Kidney (tissue), 22 donors: ENCODE measurements at places on chromosomes 3 and 15.

- DNase-seq: no peak
Measured at GRCh38 chr3:126664591-126665214, 9.8 kb upstream of the TXNRD3 start.

- DNase-seq: no peak
Measured at GRCh38 chr3:179146911-179147513, 1.1 kb upstream of the PIK3CA start.

- DNase-seq: no peak
Measured at GRCh38 chr3:113890256-113890900, 51.8 kb downstream of the GRAMD1C start.

- peak; percentile 68 for DNase-seq
Measured at GRCh38 chr15:57667171-57667849, 39.2 kb upstream of the POLR2M start.

DNA sequence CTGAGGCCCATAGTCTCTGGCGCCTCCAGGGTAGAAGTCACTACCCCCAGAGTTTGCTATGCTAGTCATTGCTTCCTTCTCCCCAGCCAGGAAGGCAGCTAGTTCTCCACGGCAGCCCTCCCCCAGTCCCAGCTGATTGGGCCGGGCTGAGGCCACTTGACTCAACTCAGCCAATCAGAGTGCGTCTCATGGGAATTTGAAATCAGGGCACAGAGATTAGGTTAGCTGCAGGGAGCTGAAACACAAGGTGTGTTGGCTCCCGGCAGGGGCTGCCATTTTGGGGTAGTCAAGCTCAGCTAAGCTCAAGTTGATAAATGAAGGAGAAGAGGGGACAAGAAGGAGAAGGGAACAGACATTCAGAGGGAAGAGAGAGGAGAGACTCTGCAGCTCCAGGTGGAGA lies 32.8 kb downstream of the LINGO1 start:
- peak; percentile 65 for DNase-seq

GRCh38 chr3:183912895-183913579 lies 28.4 kb upstream of the PARL start:
- no peak for DNase-seq

DNA sequence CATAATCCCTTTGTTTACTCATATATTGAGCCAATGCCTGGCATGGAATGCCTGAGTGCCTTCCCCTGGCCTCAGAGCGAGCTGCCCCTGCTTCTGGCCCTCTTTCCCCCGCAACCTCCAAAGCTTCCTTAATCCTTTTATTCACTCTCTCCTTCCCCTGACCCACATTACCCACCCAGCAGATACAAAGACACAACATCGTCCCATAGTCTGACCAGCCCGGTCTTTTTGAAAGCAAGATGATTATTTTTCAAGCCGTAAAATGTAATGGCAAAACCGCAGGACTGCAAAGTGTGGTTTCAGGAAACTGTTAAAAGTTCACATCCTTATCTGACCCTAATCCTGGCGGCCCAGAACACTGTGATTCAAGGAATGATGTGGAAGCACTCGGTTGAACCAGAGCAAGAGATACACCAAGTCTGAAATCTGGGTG lies 78.4 kb upstream of the LRTM1 start:
- no peak for DNase-seq

- no peak for DNase-seq
Measured at GRCh38 chr3:141544697-141545096, 57.9 kb downstream of the RASA2 start.

- no peak for DNase-seq
Measured at GRCh38 chr3:87436781-87437543, 160.6 kb upstream of the POU1F1 start.

DNA sequence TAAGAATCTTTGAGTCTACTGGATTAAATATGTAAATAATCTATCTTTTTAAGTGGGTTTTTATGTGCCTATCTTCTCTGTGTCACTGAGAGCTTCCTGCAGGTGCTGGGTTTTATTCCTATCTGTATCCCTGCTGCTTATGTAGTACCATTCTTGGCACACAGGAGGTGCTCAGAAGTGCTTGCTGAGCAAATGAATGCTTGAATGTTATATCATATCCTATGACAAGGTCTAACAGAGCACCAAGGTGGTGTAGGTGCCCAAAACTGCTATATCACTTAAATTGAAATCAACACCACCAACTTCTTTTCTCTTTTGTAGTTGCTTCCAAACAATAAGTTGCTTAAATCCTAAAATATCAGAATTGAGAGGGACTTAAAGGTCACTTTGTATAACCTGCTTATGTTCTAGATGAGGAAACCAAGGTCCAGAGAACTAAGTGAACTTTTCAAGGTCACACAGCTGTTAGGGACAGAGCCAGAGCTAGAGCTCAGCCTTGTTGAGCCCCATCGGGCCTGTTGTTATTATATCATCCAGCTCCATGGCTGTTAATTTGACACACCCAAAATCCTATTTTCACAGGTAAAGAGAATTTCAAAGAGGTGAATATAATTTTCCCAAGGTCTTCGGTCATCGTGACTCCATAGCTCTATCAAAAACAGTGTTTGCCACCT lies 46.0 kb downstream of the CCNL1 start:
- no peak for DNase-seq

DNA sequence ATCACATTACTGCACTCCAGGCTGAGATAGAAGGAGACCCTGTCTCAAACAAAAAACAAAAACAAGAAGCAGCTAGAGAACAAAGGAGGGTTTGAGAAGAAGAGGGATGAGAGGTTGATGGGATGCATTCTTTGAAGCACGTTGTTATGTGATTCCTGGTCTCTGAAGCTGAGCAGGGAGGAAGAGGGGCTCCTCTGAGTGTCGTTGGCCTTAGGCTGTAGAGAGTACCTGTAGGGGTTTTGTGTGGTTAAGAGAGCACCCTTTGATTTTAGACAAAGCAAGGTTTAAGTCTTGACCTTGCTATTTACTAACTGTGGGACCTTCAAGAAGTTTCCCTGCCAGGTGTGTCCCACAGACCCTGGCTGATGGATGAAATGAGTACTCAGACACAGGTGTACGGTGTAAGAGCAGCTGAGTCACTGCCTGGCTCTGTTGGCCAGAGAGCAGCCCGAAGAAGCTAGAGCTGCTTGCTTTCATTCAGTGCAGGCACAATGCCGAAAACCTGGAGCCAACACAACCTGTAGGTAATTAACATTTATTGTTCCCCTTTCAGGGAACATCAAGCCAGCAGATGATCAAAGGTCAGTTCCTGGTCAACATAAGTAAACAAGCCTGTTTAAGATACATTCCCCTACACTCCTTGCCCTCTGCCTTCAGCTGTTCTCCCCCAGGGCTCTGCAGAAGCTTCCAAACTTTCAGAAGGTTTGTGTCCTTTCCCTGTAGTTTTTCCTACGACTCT lies 67.2 kb downstream of the LRRK1 start:
- DNase-seq: no peak

- DNase-seq: no peak
Measured at GRCh38 chr3:62622553-62623174, 249.3 kb upstream of the FEZF2 start.

DNA sequence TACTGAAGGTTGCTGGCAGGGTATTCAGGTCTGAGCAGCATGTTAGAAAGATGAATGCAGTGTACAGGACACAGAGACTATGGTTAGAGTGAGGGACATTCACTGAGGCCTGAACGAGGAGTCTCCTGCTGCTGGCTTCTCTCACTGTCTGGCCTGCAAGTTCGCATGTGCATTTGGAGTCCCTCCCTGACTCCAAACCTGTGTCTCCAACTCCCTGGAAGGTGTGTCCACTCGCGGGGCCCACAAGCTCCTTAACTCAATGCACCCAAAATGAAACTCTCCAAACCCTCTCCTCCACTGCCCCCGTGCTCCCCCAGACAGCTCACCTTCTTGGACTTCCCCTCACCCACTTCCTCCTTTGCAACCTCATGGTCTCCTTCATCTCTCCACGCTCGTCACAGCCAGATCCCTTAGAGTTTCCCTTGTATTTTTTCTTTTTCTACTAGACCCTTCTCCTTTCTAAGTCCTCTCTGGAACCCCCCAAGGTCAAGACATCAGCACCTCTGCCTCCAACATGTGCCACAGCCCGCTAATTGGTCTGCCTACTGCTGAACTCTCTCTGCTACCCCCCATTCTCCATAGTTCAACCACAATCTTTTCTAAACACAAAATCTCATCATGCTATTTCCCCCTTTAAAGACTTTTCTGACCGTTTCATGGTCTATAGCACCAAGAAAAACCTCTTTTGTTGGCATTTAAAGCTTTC lies 58.3 kb downstream of the HES1 start:
- DNase-seq: no peak

DNA sequence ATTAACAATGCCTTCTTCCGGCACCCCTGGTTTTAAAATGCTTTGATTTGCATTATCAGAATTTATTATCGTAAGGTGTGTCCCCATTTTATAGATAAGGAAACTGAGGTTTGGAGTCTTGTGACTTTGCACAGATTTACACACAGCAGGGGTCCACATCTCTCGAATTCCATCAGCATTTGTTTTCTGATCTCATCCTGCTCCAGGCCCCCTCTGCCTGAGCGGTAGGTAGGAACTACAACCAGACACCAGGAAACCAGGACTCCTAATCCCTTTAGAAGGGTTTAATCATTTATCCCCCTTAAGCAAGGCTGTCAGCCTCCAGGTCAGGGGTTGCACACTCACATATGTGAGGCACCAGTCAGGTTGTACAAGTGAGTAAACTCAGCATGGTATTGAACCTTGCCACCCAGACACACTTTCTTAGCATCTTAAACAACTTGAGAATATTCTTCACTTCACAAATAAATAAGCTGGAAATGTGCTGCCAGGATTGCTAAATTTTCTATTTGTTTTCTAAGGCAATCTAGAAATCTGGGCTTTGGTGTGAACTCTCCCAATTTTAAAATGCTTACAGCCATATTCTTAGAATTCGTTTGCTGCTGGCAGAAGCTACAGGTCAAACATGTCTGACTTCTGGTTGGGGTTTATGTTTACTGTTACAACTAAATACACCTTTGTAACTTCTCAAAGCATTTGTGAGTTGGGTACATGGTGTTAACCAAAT lies 31.7 kb upstream of the CMTM7 start:
- no peak for DNase-seq

DNA sequence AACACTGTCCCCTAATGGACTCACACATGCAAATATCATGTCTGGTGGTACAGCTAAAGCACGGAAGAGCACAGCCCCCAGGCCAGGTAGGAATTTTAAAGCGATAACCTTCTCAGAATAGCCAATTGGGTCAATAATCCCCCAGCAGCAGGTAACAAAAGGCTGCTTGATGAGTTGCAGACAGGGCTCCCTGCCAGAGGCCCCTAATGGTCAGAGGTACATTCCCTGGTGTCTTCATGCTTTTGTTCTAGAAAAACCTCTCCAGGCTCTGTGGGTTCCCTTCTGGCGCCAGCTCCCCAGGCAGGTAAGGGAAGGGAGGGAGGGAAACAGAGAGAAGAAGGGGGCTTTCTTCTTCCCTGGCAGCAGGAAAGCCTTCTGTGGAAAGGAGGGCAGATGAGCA lies 43.4 kb upstream of the PRTG start:
- no peak for DNase-seq
